Fibroblast of villous mesenchyme (primary cell): ENCODE measurements at places on chromosomes 6 and 20.

- DNase-seq: no peak
Measured at GRCh38 chr6:152540381-152540780, 96.8 kb downstream of the SYNE1 start.

- no peak for DNase-seq
Measured at GRCh38 chr6:37283671-37284151, 25.8 kb upstream of the TMEM217 start.

- DNase-seq: no peak
Measured at GRCh38 chr20:38179846-38180245, 14.8 kb upstream of the TGM2 start.

DNA sequence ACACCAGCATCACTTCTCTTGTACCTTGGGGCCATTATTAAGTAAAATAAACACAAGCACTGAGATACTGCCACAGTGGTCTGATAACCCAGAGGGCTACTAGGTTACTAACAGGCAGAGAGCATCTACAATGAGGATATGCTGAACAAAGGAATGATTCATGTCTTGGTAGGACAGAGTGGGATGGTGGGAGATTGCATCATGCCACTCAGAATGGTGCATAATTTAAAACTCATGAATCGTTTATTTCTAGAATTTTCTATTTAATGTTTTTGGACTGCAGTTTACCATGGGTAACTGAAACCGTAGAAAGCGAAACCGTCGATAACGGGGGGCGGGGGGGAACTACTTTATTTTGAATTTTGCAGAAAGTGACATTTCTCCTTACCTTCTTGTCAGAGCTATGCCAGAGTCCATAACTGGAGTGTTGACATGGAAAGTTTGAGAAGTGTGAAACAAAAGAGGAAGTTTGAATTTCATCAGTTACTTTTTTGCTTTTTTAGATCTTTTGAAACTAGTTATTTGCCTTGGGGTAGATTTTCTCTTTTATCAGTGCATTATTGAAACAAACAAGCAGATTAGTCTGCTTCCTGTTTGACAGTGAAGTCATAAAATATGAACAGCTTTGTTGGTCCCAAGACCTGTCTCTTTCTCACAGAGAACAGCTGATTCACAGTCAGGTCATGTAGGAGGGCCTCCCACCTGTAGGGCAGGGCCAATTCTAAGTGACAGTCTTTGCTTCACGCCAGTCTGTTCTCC is 124.9 kb downstream of the KLHL32 start:
- DNase-seq: no peak

- DNase-seq: no peak
Measured at GRCh38 chr20:57759724-57760123, 49.9 kb upstream of the PMEPA1 start.

- peak; percentile 23 for DNase-seq
Measured at GRCh38 chr6:15956205-15957106, 172.4 kb upstream of the MYLIP start.

- no peak for DNase-seq
Measured at GRCh38 chr6:137950581-137950980, 83.5 kb downstream of the TNFAIP3 start.

GRCh38 chr6:1579096-1579495 is 30.6 kb upstream of the FOXC1 start:
- no peak for DNase-seq
